ENCODE measurements at places on chromosomes 12 and 14. TPM values are rescaled to one million over a fixed set of nuclear protein-coding genes. Genes with fewer than 3 reads are reported as not detected.

FLVCR2 gene
- polyA plus RNA-seq: not detected

SENP1 gene
- 20.5 TPM for polyA plus RNA-seq

ADSS1 gene
- 3.6 TPM for polyA plus RNA-seq

RPL10L gene
- polyA plus RNA-seq: not detected

POTEM gene
- polyA plus RNA-seq: not detected

CNPY2 gene
- 169 TPM for polyA plus RNA-seq

KRT8 gene
- 388 TPM for polyA plus RNA-seq

TPPP2 gene
- not detected for polyA plus RNA-seq

ASIC1 gene
- 1.2 TPM for polyA plus RNA-seq

PELI2 gene
- 0.20 TPM for polyA plus RNA-seq

MMP17 gene
- polyA plus RNA-seq: 21.2 TPM

JDP2 gene
- polyA plus RNA-seq: 16.5 TPM

OAS1 gene
- not detected for polyA plus RNA-seq

SOX5 gene
- 10.1 TPM for polyA plus RNA-seq
